ENCODE measurements at places on chromosomes 2 and 18.
A peak's percentile ranks its signal among the peaks of the same experiment; 100 is the strongest.

DNA sequence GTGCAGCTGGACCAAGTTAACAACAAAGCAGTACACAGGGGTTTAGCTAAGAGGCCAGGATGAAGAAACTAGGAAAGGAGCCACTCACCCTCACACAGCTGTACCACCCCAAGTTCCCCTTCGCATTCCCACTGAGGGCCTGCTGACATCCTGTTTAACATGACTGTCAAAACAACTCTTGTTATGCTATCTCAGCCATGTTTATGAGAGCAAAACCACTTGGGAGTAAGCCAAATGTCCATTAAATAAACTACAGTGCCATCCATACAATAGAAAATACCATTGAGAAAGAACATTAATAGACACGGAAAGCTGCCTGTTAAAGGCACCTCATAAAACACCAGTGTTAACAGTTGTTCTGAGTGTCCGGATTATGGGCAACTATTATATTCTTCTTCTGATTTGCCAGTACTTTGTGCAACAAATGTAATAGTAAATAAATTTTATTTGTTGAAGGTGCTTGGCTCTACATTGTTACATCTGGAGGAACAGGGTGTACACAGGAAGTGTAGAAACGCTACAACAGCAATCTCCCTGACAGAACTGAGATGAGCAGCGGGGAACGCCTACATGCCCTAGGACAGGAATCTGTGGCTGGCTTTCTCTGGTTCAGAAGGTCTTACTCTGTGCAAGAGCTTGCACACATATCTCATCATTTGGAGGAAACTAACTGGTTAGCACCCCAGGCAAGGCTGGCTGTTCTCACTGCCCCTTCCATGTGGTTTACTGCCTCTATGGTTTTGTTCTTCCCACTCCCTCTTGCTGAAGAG, 85.6 kb downstream of the EHD3 start:
- no peak for DNase-seq

GRCh38 chr2:86464652-86465051, 23.5 kb downstream of the KDM3A start:
- no peak for DNase-seq

- DNase-seq, result no peak
Observed at GRCh38 chr18:71597219-71597618, 946.9 kb downstream of the CBLN2 start.

GRCh38 chr2:3535467-3535793, 16.1 kb upstream of the ADI1 start:
- DNase-seq, result no peak

DNA sequence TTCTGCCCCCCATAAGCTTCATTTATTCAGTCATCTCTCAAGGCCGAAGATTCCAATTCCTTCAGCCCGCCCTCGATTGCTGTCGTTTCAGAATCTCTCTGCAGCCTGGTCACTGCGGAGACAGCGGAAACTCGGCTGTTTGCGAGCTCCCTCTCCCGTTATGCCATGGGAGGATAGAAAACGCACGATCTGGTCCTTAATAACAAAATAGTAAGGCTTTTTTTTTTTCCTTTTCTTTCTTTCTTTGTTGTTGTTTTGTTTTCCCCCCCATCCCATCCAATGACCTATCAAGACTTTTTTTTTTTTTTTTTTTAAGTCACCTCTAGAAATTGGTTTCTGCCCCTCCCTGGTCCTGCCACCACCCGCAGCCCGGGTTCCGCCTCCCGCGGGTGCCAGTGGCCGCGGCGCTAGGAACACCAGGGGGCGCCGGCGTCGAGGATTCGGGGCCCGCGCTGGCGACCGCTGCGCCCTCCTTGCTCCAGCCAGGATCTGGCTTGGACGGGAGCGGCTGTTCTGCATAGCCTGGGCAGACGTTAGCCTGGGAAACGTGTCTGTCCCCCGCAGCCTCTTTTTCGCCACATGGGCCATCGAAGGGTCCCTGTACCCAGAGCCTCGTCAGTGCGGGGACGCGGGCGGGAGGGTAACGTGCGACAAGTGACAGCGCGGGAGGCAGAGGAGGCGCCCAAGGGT, 10.1 kb downstream of the CPLX4 start:
- peak; percentile 74 for DNase-seq

DNA sequence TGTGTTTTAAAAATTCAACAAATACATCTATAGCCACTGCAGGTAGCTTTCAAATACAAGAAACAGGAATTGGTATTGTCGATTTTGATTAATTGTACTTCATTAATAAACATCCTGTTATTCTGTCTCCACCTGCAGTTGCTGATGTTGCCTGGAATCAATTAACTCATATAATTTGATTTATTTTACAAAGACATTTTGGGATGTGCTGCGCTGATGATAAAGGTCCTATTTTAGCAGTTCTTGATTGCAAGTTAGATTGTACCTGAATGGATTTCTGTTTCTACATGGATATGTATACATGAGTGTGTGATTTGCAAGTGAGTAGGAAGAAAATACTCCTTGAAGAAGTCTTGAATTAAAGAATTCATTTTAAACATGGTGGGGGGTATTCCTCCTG, 605.3 kb downstream of the ARHGAP15 start:
- DNase-seq, result no peak

DNA sequence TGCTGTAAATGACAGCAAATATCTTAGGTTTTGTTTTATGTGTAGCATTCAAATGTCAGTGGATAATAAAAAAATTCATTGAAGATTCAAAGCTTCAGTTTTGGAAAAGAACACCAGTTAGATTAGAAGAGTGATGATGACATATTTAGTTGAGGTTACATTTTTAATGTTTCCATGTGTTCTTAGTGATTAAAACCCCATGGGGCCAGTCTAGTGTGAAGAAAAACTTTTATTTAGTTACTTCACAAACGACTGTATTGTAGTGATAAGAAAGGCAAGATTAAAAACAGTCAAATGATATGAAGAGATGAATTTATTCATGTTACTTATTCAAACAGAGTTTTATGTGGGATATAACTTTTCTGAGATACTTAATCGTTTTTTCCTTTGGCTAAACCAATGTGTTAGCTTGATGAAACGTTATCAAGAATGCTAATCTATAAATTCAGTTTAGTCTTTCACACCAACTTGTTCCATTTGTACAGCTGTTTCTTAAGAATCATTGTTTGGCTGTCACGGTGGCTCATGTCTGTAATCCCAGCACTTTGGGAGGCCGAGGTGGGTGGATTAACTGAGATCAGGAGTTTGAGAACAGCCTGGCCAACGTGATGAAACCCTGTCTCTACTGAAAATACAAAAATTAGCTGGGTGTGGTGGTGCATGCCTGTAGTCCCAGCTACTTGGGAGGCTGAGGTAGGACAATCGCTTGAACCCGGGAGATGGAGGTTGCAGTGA, 11.6 kb downstream of the BMPR2 start:
- no peak for DNase-seq

DNA sequence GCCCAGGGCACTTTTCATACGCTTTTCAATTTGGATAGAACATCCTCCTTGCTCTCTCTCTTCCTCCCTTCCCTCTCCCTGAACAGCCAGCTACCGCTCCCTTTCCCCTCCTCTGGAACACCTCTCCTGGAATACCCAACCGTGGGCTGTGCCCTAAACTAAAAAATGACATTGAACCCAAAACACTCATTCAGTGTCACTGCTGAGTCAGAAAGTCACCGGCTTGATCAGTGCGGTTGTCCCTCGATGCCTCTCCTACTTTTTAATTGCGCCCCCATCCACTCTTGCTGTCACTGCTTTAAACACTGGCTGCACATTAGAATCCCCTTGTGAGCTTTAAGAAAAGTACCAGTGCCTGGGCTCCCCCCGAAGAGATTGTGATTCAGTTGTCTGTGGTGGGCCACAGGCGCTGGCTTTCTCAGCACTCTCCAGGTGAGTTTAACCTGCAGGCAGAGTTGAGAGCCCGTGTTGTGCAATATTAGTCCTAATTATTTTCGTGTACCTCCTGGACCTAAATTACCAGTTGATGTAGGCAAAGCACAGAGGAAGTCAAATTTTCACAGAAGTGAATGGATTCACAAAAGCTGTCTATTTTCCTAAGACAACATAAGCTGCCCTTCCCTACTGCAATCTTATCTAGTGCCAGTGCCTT, 302.0 kb downstream of the PRKCE start:
- DNase-seq, result no peak

DNA sequence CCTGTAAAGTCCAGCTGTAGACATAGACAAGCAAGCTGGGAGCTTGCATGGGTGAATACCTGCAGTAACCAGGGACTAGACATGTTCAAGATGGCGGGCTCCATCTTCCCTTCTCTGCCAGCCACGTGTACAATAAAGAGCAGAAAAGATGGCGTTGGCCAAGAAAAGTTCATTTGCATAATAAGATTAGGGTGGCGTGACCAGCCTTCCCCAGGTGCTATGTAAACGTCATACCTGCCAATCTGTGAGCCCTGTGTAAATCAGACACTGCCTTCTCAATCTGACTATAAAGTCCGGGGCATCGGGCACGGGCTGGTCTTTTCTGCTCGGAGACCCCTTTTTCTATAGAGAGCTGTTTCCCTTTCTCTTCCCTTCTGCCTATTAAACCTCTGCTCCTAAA, 101.6 kb upstream of the XPO1 start:
- DNase-seq, result no peak

DNA sequence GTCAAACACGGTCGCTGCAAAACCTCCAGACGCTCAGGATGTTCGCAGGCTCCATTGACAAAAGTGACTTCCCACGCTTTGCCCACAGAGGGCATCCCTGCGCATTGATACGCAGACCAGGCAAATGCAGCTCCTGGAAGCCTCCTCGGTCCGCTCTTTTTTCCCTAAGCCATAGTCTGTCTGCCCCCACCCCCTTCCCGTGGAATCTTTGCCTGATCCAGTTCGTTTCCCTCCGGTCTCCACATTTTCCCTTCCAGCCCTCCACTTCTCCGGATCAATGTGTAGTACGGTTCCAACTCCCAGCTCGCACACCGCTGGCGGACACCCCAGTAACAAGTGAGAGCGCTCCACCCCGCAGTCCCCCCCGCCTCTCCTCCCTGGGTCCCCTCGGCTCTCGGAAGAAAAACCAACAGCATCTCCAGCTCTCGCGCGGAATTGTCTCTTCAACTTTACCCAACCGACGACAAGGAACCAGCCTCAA, at the start of gene DCC:
Gene DCC, plus strand, starts transcription at position 307 of the 481 bp plus-strand sequence. CDS start 591 bp downstream, outside the sequence.
- no peak for DNase-seq

- DNase-seq, result peak; percentile 34
Observed at GRCh38 chr2:37389989-37390765, 45.7 kb downstream of the QPCT start.

- DNase-seq, result no peak
Observed at GRCh38 chr18:11752116-11752911, 63.2 kb downstream of the GNAL start.

DNA sequence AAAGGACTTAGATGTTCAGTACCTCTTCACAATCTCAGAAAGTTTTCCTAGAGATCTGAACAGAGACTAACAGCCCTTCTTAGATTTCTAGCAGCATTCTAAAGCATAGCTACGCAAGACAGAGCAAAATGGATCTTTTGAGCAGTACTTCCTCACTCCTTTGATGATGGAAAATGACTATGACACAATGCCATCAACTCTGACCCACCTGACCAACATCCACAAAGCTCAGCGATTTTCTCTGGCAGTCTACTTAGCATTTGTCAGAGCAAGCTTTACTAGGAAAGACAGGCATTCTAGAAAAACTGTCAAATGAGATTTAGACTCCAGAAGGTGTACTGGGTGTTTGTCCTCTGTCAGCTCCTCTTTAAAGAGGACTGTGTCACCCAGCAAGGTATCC, 180.9 kb upstream of the ACVR2A start:
- DNase-seq, result no peak

- DNase-seq, result no peak
Observed at GRCh38 chr2:29139731-29140130, 24.5 kb downstream of the CLIP4 start.

DNA sequence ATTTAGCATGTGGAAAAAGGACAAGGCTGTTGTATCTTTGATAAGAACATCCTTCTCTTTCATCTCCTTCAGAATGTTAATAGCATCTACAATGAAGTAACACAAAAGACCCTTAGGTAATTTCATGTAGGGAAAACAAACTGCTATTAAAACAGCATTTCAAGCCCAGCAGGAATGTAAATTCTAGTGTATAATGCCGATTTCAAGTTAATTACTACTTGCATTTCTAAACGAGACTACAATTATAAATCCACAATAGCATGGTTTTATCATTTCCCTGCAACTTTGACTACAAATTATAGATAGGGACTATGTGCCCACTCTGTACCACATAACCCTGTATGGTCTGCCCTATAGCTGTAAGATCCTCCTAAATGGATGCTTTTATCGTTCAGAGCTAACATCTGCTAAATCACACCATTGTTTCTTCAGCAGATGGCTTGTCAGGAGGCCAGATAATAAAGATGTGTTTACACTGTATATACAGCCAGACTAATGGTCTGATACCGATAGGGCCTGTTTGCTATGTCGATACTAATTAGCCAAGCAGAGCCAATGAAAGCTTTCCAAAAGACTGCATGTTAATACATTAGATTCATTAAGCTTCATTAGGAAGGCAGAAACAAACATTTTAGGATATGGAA, 51.9 kb downstream of the LRPPRC start:
- no peak for DNase-seq

DNA sequence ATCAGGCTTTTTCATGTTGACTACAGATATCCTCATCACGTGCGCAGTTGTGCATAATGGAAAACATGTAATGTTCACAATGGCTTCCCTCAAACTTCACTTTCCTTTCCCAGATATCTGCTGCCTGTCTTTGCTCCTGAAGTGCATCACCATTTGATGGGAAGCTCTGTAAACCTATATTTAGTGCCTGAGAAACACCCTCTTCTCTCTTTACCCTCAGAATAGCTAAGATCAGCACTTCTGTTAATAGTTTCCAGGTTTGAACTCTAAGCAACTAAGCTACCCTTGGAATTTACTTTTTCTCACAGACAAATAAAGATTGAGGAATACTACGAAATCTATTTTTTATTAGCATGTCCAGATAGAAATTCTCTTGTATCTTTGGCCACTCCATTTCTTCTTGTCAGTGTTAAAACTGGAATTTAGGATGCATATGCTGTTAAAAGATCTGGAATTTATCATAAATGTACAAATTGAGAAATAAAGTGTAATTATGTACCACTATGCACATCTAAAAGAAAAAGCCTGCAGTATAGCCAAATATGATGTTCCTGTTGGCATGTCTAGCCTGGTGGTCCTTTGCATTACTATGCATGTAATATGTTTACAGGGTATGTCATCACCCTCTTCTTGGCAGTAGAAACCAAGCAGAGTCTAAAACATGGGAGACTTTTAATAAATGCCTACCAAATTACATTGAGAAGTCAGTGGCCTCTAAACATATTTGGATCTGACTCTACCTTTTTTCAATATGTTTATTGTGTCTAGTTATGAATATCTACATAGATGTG, 278.7 kb downstream of the FIGN start:
- no peak for DNase-seq

GRCh38 chr2:33264766-33265165, 211.7 kb upstream of the RASGRP3 start:
- no peak for DNase-seq

- DNase-seq, result no peak
Observed at GRCh38 chr18:55235094-55235461, 275.8 kb upstream of the CCDC68 start.

DNA sequence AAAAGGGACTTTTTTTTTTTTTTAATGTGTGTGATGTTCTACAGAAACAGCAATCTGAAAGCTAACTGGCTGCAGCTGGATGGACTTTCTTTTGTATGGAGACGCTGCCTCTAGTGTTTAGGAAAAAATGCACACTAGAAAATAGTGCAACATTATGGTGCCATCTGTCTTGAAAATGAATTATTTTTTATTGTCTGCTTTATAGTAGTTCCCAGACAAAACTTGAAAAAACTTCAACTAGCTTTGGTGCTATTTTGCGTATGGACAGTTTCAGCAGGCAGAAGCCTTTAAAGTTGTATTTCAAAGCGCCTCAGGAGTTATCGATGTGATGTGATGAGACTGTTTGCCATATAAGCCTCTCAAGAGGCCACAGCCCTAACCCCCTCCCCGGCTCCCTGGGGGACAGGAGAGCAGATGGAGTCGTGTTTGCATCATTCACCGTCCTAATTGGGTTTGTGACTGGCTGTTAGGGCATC, 86.9 kb downstream of the LTBP1 start:
- no peak for DNase-seq

Measured in stimulated activated effector memory CD8-positive, alpha-beta T cell treated with anti-CD3 and anti-CD28 coated beads, Interleukin-12 subunit alpha, Interleukin-12 subunit beta, amount 100 ng/mL, for 72 hours (primary cell).